CD8-positive, alpha-beta T cell (primary cell): ENCODE measurements at places on chromosomes 6 and 20.

- no peak for DNase-seq
These were observed 76.6 kb downstream of the CEBPB start for GRCh38 chr20:50267041-50267865.

GRCh38 chr6:128655978-128656498 is 135.6 kb upstream of the PTPRK start:
- DNase-seq, result no peak

GRCh38 chr6:32857156-32857891 is 3.3 kb downstream of the PSMB9 start:
- DNase-seq, result no peak

DNA sequence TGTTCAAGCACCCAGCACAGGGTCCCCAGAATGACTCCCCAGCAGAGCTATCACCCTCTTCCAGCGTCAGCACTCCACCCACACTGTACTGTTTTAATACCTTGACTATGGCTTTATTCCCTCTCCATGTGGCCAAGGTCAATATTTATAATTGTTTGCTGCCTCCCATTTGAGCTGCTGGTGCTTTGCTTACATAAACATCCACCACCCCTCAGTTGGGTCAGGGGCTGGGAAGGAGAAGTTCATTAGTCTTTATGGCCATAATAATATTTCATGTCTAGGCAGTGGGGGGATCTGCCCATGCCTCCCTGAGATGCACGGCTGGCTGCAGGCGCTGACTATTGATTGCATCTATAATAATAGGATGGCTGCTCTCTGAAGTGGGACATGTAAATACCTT is 41.8 kb upstream of the SAYSD1 start:
- DNase-seq, result no peak

DNA sequence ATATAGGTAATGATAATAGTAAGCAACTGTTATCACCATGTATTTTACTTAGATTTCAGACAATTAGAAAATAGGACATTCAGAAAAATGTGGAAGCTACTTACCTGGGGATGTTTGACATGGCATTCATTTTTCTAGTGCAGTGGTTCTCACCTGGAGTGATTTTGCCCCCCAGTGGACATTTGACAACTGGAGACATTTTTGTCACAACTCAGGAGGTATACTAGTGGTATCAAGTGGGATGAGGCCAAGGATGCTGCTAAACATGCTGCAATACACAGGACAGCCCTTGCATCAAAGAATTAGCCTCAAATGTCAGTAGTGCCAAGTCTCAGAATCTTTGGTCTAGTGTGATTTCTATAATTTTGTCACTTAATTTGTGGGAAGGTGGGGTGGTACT is 36.1 kb downstream of the NUS1 start:
- DNase-seq, result no peak
